ENCODE measurements at places on chromosomes 6 and 20.

DNA sequence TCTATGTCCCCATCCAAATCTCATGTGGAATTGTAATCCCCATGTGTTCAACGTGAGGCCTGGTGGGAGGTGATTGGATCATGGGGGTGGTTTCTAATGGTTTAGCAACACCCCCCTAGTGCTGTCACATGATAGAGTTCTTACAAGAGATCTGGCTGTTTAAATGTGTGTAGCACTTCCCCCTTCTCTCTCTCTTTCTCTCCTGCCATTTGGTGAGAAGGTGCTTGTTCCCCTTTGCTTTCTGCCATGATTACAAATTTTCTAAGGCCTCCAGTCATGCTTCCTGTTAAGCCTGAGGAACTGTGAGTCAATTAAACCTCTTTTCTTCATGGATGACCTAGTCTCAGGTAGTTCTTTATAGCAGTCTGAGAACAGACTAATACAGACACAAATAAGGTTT, 165.4 kb downstream of the OGFRL1 start:
- no peak for DNase-seq

- peak; percentile 90 for DNase-seq
Measured at GRCh38 chr6:135871296-135871695, 19.8 kb downstream of the PDE7B start.

GRCh38 chr6:169577974-169578373, 123.9 kb downstream of the WDR27 start:
- DNase-seq = no peak

GRCh38 chr20:10553326-10553984, 118.3 kb downstream of the SLX4IP start:
- DNase-seq = peak; percentile 76

- no peak for DNase-seq
Measured at GRCh38 chr6:165746331-165746730, 83.3 kb upstream of the PDE10A start.
